Neural crest cell (in vitro differentiated cells): ENCODE measurements at places on chromosomes 2 and 18. TPM values are rescaled to one million over a fixed set of nuclear protein-coding genes. Genes with fewer than 3 reads are reported as not detected.

ALPI gene
- not detected in 2 replicates for total RNA-seq

- no peak for DNase-seq
- H3K27ac ChIP-seq, result no peak overlapping the region
- peaks cover 2% of the 10 kb centered on the region for H3K27me3 ChIP-seq
- H3K36me3 ChIP-seq, result no peaks in the 10 kb centered on the region
These were observed 158.5 kb downstream of the INSIG2 start for GRCh38 chr2:118246726-118247125.

- no peak for DNase-seq
- no peaks in the 10 kb centered on the region for H3K36me3 ChIP-seq
- H3K27me3 ChIP-seq, result peaks cover 27% of the 10 kb centered on the region
- no peaks in the 10 kb centered on the region for H3K4me1 ChIP-seq
These were observed 14.1 kb downstream of the LAMA3 start for GRCh38 chr18:23703057-23703986.

DNA sequence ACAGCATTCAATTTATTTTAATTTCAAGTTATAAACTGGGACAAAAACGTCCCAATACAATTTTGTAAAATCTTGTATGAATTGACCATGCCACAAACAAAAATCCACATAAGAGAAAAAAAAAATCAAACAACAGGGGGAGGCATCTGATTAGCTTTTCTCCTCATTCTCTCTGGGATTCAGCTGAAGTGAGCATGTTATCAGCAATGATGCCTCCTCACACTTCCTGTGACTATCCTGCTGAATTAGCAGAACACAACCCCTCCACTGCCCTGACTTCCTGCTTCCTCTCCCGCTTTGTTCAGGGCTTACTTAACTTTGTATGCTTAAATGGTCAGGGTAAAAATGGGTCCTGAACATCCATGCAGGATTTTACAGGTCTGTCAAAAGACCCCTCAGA lies 132.2 kb upstream of the ITGB6 start:
- no peak overlapping the region for H3K4me3 ChIP-seq
- DNase-seq, result no peak
- no peaks in the 10 kb centered on the region for H3K36me3 ChIP-seq
- no peak overlapping the region for H3K27ac ChIP-seq
- H3K27me3 ChIP-seq, result no peaks in the 10 kb centered on the region

MAPRE3 gene
- 16.3 and 17.5 TPM in 2 replicates for total RNA-seq

DNA sequence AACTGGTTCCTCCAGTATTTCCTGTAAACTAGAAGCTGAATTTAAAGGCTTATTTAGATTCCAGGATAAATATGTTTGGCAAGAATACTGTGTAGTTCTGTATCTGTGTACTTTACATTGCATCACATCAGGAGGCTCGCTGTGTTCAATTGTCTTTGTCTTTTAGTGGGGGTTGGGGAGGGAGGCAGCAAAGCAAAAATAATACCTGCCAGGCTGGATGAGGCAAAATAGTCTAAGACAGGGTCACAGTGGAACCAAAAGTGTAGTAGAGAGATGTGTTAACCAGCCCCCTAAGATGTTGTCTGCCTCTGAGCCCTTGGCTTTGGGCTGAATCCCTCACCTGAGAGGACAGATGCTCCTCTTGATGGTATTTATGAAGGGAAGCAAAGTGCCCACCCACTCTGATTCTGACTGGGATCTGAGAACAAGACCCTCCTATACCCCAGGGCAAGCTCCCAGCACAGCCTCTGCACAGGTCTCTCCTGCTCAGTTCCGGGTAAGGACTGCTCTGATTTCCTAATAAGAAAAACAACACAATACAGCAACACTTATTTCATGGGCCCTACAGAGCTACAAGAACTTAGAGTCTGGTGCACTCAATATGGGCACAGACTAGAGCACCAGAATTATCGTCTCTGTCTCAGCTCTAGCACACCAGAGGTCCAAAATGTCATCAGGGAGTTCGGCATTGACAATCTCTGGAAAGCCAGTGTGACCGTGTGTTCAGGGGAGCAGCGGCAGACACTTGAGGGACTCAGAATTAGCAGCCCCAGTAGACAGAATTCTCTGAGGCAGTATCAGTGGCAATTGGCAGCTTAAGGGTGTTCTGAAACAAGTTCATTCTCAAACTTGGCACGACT lies 7.2 kb upstream of the AFTPH start:
- H3K27ac ChIP-seq, result no peak overlapping the region
- peaks cover 5% of the 10 kb centered on the region for H3K36me3 ChIP-seq
- H3K4me3 ChIP-seq, result peak overlapping the region; percentile 2
- H3K27me3 ChIP-seq, result peaks cover 6% of the 10 kb centered on the region
- DNase-seq, result no peak
- no peaks in the 10 kb centered on the region for H3K4me1 ChIP-seq

- H3K4me1 ChIP-seq, result peaks cover 16% of the 10 kb centered on the region
- no peak overlapping the region for H3K4me3 ChIP-seq
- H3K27ac ChIP-seq, result no peak overlapping the region
- no peaks in the 10 kb centered on the region for H3K27me3 ChIP-seq
- peaks cover 8% of the 10 kb centered on the region for H3K36me3 ChIP-seq
- DNase-seq, result no peak
These were observed 45.5 kb downstream of the KCTD1 start for GRCh38 chr18:26502823-26503222.

ZNF396 gene
- 2.9 and 3.6 TPM in 2 replicates for total RNA-seq

CCDC148 gene
- 1.4 and 1.8 TPM in 2 replicates for total RNA-seq

DNA sequence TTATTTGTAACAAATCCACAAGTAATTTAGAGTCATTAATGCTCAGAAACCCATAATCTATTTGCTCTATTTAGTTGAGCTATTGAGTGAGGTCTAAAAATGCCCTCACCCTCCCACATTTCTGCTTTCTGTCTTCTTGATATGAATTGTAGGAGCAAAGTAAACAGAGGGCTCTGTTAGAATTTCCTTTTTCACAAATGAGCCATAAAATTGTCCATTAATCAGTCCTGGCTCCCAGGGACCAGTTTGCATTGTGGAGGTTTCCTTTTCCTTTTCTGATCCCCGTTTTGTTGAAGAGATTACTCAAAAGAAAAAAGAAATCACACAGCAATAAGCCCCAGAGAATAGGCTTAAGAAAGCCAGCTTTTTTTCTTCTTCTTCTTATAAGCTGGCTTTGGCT lies 476.7 kb downstream of the EPHA4 start:
- no peaks in the 10 kb centered on the region for H3K27me3 ChIP-seq
- no peak overlapping the region for H3K27ac ChIP-seq
- no peaks in the 10 kb centered on the region for H3K36me3 ChIP-seq
- H3K4me3 ChIP-seq, result no peak overlapping the region
- no peak for DNase-seq

DNA sequence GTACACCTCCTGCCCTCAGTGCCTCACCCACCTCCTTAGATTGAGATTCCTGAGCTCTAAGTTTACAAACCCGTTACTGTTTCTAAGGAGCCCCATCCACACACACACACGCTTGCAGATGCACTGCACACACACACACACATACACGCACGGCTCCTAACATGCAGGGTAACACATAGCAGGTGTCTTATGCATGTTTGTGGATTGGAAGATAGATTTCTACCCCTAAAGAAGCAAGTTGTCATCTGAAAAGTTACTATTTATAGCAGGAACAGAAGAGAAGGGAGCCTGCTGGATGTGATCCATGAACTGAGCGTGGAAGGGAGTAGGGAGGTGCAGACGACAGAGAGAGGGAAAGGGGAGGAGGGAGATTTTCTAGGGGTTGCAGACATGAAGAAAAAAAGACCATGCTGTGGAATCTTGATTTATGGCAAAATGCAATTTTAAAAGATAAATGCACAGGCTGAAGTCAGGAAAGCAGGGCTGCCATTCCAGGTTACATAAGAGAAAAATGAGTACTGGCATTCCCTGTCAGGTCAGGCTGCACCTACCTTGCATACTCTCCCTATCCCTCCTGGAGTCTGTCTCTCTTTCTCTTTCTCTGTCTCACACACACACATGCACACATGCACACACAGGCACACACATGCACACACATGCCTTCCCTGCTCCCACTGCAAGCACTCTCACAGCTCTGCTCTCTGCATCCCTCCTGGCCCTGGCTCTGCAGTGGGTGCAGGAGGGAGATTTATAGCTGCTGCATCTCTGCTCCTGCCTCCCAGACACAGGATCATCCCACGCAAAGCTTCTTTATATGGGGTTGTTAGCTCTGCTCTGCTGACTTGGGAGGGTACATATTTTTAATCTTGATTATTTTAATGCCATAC lies 192.6 kb upstream of the MYT1L start:
- H3K4me3 ChIP-seq, result no peak overlapping the region
- DNase-seq, result no peak
- H3K36me3 ChIP-seq, result no peaks in the 10 kb centered on the region
- H3K27me3 ChIP-seq, result peaks cover 2% of the 10 kb centered on the region
- H3K27ac ChIP-seq, result no peak overlapping the region
- H3K4me1 ChIP-seq, result peaks cover 20% of the 10 kb centered on the region

TTN gene
- total RNA-seq, result under 0.01 TPM in 2 replicates

DNA sequence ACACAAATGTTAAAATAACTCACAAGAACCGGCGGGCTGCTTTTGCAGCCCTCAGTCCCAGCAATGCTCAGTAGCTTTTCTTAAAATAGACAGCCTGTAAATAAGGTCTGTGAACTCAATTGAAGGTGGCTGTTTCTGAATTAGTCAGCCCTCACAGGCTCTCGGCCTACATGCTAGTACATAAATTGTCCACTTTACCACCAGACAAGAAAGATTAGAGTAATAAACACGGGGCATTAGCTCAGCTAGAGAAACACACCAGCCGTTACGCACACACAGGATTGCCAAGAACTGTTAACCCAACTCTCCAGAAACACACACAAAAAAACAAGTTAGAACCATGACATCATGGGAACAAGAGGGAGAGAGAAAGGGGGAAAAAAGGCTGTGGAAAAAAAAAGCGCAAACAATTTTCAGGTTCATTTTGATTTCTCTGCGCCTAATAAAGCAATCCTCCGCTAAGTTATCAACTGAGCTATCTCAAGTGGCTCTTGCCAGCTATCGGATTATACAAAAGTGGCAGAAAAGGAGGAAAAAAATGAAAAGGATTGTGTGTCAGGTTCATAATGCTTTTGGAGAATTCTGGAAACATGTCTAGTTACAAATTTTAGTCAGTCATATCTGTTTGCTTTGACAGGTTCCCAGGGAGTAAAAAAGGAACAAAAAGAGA lies 89.1 kb downstream of the ZEB2 start:
- DNase-seq, result no peak
- H3K4me3 ChIP-seq, result no peak overlapping the region
- H3K4me1 ChIP-seq, result peaks cover 31% of the 10 kb centered on the region
- peaks cover 15% of the 10 kb centered on the region for H3K36me3 ChIP-seq
